ENCODE measurements at places on chromosomes 7 and 10. TPM values are rescaled to one million over a fixed set of nuclear protein-coding genes. Genes with fewer than 3 reads are reported as not detected.

DNA sequence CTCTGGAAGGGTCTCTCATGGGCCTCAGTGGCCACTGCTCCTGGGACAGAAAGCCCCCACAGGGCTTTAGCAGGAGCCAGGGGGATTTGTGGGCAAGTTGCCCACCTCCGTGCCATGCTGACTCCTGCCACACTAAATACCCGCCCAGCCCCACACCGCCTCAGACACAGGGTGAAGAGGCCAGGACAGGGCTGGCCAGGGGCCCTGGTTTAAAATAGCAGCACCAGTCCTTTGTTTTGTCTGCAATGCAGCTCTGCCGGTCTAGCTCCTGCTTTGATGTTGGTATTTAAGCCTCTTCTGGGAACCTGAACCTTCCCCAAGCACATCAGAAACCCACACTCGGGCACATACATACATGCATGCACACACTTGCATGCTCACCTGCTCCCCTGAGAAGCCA is 14.4 kb upstream of the TNRC18 start:
- DNase-seq, result no peak

The TUBAL3 gene
- not detected for polyA plus RNA-seq

- no peak for DNase-seq
Observed at GRCh38 chr10:86922553-86922961, 34.9 kb downstream of the MMRN2 start.

The GPRIN2 gene
- not detected for polyA plus RNA-seq

The CPA1 gene
- not detected for polyA plus RNA-seq

Measured in IMR-90 (cell line).